ENCODE measurements at places on chromosomes 6 and 20.

GRCh38 chr6:108078191-108078590 lies 3.6 kb upstream of the OSTM1 start:
- H3K4me1 ChIP-seq, result peaks cover 9% of the 10 kb centered on the region
- H3K27ac ChIP-seq, result no peak overlapping the region
- H3K4me3 ChIP-seq, result no peak overlapping the region
- DNase-seq, result no peak

- H3K4me3 ChIP-seq, result peak overlapping the region; percentile 20
- DNase-seq, result no peak
- H3K27ac ChIP-seq, result no peak overlapping the region
- peaks cover 6% of the 10 kb centered on the region for H3K36me3 ChIP-seq
- H3K4me1 ChIP-seq, result no peaks in the 10 kb centered on the region
- no peaks in the 10 kb centered on the region for H3K27me3 ChIP-seq
Measured at GRCh38 chr6:133774356-133774755, 114.6 kb upstream of the TCF21 start.

- peaks cover 6% of the 10 kb centered on the region for H3K4me1 ChIP-seq
- no peak overlapping the region for H3K4me3 ChIP-seq
- H3K27ac ChIP-seq, result no peak overlapping the region
- peaks cover 22% of the 10 kb centered on the region for H3K27me3 ChIP-seq
- no peak for DNase-seq
- H3K36me3 ChIP-seq, result no peaks in the 10 kb centered on the region
Measured at GRCh38 chr20:25063981-25064380, 6.0 kb upstream of the ACSS1 start.

DNA sequence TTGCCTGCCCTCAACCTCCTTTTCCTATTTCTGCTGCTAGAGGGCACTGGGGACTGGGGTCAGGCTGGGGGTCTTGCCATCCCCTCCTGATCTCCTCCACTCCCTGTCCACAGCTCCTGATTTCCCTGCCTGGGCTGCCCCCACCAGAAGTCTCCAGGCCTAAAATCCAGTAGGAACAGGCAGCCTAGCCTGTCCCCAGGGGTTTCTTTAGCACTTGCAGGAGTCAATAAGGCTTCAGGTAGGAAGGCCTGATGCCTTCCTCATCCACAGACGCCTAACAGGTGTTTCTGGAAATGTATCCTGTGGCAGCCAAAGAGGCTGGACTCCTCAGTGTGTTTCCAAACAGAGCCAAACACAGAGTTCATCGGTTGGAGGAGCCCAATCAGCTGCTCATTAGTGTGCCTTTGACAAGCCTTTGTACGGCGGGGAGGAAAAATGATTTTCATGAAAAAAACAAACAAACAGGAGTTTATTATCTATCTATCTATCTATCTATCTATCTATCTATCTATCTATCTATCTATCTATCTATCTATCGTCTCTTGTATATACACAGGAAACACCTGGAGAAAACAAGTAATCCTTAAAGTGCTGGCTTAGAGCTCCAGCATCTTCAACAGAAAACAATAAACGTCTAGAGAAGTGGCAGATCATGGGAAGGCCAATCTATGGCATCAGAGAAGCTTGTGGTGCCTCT lies 3.7 kb upstream of the RAET1E start:
- peaks cover 2% of the 10 kb centered on the region for H3K4me1 ChIP-seq
- no peaks in the 10 kb centered on the region for H3K36me3 ChIP-seq
- H3K27me3 ChIP-seq, result peaks cover 2% of the 10 kb centered on the region
- H3K4me3 ChIP-seq, result no peak overlapping the region

DNA sequence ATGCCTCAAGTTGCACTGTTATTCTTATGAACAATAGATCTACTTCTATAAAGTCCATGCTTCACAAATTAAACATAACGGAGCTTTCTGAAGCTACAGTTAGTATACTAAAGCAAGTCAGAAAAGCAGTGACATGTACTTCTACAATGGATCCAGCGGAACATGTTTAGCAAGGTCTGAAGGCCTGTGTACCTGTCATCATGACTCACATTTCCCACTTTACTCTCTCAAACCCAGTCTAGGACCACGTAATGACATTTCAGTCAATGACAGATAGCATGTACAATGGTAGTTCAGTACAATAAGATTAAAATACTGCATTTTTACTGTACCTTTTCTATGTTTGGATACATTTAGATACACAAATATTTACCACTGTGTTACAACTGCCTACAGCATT lies 132.1 kb downstream of the MMS22L start:
- no peak overlapping the region for H3K4me3 ChIP-seq
- H3K4me1 ChIP-seq, result no peaks in the 10 kb centered on the region
- no peaks in the 10 kb centered on the region for H3K27me3 ChIP-seq
- peaks cover 4% of the 10 kb centered on the region for H3K36me3 ChIP-seq
- no peak overlapping the region for H3K27ac ChIP-seq

DNA sequence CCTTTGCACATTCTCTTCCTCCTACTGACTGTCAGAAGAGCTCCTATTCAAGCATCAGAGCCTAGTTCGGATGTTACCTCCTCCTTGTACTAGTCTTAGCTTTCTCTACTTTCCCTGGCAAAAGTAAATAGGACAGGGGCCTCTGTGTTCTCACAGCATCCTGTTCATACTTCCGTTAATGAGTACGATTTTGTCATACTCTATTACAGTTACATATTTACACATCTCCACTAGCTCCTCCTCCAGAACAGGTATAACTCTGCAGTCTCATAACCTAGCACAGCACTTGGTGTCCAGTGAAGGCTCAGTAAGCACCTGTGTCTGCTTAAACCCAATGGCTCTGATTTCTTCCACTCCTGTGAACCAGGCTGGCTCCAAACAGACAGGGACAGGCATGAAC lies 7.0 kb downstream of the ELMO2 start:
- peak overlapping the region; percentile 86 for H3K4me3 ChIP-seq
- no peak for DNase-seq
- no peaks in the 10 kb centered on the region for H3K27me3 ChIP-seq

DNA sequence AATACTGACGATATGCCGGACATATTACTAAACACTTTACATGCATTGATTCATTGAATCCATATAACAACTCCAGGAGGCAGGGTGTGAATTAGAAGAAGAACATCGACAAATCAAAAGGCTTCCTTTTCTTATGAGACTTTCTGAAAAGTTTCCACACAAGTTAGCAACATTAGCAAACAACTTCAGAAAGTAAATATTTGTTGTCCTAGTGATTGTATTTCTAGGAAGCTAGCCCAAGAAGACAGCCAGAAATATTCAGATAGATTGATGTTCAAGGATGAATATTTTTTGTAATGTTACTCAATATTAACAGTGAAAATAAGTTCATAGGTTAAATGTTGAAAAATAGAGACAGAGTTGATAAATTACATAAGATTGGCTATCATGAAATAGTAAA lies 120.6 kb downstream of the GFRAL start:
- no peak for DNase-seq
- no peak overlapping the region for H3K4me3 ChIP-seq
- H3K27ac ChIP-seq, result no peak overlapping the region
- no peaks in the 10 kb centered on the region for H3K27me3 ChIP-seq
- no peaks in the 10 kb centered on the region for H3K4me1 ChIP-seq
- H3K36me3 ChIP-seq, result no peaks in the 10 kb centered on the region

DNA sequence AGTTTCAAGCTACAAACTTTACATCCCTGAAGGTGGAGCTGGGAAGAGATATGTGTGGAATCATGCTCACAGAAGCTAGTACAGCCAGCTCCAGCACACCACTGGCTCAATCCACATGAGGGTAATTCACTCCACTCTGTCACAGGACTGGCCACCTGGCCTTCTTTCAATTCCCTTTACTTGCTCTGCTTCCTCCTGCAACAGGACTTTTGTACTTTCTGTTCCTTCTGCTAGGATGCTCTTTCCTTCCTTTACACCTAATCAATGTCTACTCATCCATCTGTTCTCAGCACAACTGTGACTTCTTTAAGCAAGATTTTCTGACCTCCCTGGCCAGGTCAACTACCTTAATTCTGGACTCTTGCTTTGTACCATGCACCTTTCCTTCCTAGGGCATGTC lies 39.4 kb upstream of the MYB start:
- no peak overlapping the region for H3K27ac ChIP-seq
- H3K4me1 ChIP-seq, result peaks cover 41% of the 10 kb centered on the region
- no peak overlapping the region for H3K4me3 ChIP-seq
- DNase-seq, result no peak
- H3K36me3 ChIP-seq, result no peaks in the 10 kb centered on the region
- no peaks in the 10 kb centered on the region for H3K27me3 ChIP-seq

All from natural killer cell treated with Interleukin-12 subunit alpha and Interleukin-12 subunit beta and Interleukin-15 and Interleukin-18, amount 100 ng/mL, for 72 hours (primary cell).